ENCODE measurements at places on chromosomes 11 and 22. TPM values are rescaled to one million over a fixed set of nuclear protein-coding genes. Genes with fewer than 3 reads are reported as not detected.

Gene ST3GAL4
- total RNA-seq, result 1.1 TPM

Gene UPK3A
- total RNA-seq, result 4.0 TPM

Gene PANX3
- total RNA-seq, result not detected

Gene MAPK11
- total RNA-seq, result 2.5 TPM

Gene ARCN1
- 116 TPM for total RNA-seq

Gene DBX1
- not detected for total RNA-seq

Gene SCUBE2
- total RNA-seq, result 10.6 TPM

Gene NXPE2
- 9.9 TPM for total RNA-seq

Gene ALDH3B2
- not detected for total RNA-seq

Gene NFRKB
- total RNA-seq, result 54.8 TPM

Gene OR8D1
- total RNA-seq, result not detected

Gene OR5D18
- not detected for total RNA-seq

Gene SAA4
- total RNA-seq, result not detected

Gene A4GALT
- 17.3 TPM for total RNA-seq

Gene MMP8
- not detected for total RNA-seq

Gene IGLL5
- total RNA-seq, result not detected

Gene MYOD1
- not detected for total RNA-seq

Gene PATE2
- total RNA-seq, result not detected

Gene HBE1
- not detected for total RNA-seq

Gene OR51B4
- not detected for total RNA-seq

Gene C11orf86
- total RNA-seq, result 439 TPM

Gene TSSK2
- total RNA-seq, result not detected

Gene GALNT18
- total RNA-seq, result 3.5 TPM

Gene SLC1A2
- not detected for total RNA-seq

Gene LARGE2
- not detected for total RNA-seq

Gene KRTAP5-7
- not detected for total RNA-seq

Gene ALX4
- total RNA-seq, result not detected

Gene NTM
- 1.4 TPM for total RNA-seq

Gene CRYBA4
- total RNA-seq, result not detected

Gene OR2AG2
- 0.85 TPM for total RNA-seq

Gene C1QTNF5
- total RNA-seq, result 26.4 TPM

All from Peyer's patch (tissue), 4 donors.